ENCODE measurements at places on chromosomes 5 and 9. TPM values are rescaled to one million over a fixed set of nuclear protein-coding genes. Genes with fewer than 3 reads are reported as not detected.

DNA sequence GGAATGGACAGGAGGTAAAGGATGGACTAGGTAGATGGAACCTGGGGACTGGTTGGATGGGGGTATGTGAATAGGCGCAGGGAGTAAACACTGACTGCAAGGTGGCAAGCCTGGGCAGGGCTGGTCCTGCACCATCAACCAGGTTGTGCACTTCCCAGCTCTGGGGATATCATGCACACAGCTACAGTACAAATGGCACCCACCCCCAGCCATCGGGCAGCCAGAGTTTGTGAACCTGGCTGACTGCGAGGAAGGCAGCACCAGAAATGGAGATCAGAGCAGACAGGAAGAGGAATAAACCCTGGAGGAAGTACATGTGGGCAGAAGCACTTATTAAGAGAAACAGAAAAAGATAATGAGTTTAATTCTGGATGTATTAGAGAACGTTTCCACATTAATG is 229.1 kb downstream of the ESM1 start:
- peaks cover 12% of the 10 kb centered on the region for H3K36me3 ChIP-seq
- no peaks in the 10 kb centered on the region for H3K27me3 ChIP-seq
- DNase-seq, result no peak
- peak overlapping the region; percentile 48 for H3K27ac ChIP-seq
- peaks cover 20% of the 10 kb centered on the region for H3K4me1 ChIP-seq
- H3K4me3 ChIP-seq, result no peak overlapping the region

DNA sequence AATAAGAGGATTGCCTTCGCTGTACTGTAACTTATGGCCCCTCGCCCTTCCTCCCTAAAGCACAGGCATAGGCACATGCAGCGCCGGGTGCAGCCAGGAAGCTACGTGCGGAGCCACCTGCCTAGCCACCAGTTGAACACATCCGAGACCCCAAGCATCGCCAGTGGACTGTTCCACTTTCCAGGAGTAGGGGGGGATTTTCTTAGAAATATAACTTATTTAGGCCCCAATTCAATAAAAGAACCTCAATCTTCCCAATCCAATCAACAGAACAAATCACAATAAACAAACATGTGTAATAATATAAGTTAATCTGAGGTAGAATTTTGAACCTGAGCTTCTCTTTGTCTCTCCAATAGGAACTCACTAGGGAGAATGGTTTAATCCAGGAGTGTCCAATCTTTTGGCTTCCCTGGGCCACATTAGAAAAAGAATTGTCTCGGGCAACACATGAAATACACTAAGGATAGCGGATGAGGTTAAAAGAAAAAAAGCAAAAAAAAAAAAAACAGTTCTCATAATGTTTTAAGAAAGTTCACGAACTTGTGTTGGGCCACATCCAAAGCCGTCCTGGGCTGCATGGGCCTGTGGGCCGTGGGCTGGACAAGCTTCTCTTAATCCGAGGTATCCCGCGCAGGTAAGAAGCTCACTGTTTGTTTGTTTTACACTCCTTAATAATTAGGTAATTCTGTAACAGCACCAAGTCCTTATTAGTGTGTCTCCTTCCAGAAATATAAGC is 22.0 kb upstream of the NIPBL start:
- no peaks in the 10 kb centered on the region for H3K4me1 ChIP-seq
- H3K27me3 ChIP-seq, result peaks cover 15% of the 10 kb centered on the region
- no peaks in the 10 kb centered on the region for H3K36me3 ChIP-seq
- H3K27ac ChIP-seq, result no peak overlapping the region

DNA sequence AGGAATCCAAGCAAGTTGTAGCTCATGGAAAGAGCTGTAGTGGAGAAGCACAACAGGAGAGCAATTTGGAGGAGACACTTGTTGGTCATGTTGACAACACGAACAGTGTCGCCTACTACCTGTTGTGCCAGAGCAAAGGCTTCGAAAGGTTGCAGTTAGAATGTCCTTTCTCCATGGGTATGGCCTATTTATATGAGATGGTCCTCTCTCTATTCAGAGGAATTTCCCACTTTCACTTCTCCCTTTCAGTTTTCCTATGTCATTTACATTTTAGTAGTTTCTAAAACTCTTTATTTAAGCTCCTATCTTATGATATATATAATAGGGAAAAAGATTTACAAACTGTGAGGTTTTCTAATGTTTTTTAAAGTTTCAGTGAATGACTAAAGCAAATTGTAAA is at the start of gene IFNB1:
Gene IFNB1, minus strand, starts transcription at position 162 of the 400 bp plus-strand sequence. Its CDS starts 73 bp downstream, at position 89.
- H3K4me3 ChIP-seq, result no peak within 1 kb of the TSS
- peaks cover 7% of the 10 kb centered on the region for H3K36me3 ChIP-seq
- peaks cover 25% of the 10 kb centered on the region for H3K4me1 ChIP-seq
- peak within 1 kb of the TSS; percentile 12 for H3K27ac ChIP-seq
- H3K27me3 ChIP-seq, result peaks cover 10% of the 10 kb centered on the region

- H3K27ac ChIP-seq, result no peak overlapping the region
- no peaks in the 10 kb centered on the region for H3K36me3 ChIP-seq
- H3K27me3 ChIP-seq, result peaks cover 15% of the 10 kb centered on the region
- no peaks in the 10 kb centered on the region for H3K4me1 ChIP-seq
- no peak overlapping the region for H3K4me3 ChIP-seq
Observed at GRCh38 chr9:114238891-114239875, 83.7 kb upstream of the ORM1 start.

DNA sequence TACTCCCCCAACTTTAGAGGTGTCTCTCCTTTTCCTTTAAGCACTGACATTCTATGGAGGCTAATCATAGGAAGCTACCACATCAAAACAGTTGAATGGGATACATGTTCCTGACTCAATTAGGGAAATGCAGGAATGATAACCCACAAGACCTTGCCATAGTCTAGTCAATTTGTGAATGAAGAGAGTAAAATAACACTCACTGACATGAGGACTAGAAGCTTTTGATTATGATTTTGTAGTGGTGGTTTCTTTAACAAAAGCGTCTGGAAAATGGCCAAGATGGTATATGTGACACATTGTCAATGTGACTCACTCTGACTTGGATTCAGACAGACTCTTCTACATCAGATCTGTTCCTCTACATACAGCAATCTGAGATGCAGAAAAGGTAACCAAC is 13.7 kb upstream of the PRELID2 start:
- DNase-seq, result no peak
- H3K27ac ChIP-seq, result no peak overlapping the region
- H3K27me3 ChIP-seq, result peaks cover 3% of the 10 kb centered on the region
- H3K4me1 ChIP-seq, result no peaks in the 10 kb centered on the region
- no peaks in the 10 kb centered on the region for H3K36me3 ChIP-seq
- no peak overlapping the region for H3K4me3 ChIP-seq

- no peak for DNase-seq
- no peak overlapping the region for H3K27ac ChIP-seq
- no peak overlapping the region for H3K4me3 ChIP-seq
- H3K4me1 ChIP-seq, result no peaks in the 10 kb centered on the region
- no peaks in the 10 kb centered on the region for H3K27me3 ChIP-seq
- no peaks in the 10 kb centered on the region for H3K36me3 ChIP-seq
Observed at GRCh38 chr9:2502760-2503159, 118.8 kb upstream of the VLDLR start.

DNA sequence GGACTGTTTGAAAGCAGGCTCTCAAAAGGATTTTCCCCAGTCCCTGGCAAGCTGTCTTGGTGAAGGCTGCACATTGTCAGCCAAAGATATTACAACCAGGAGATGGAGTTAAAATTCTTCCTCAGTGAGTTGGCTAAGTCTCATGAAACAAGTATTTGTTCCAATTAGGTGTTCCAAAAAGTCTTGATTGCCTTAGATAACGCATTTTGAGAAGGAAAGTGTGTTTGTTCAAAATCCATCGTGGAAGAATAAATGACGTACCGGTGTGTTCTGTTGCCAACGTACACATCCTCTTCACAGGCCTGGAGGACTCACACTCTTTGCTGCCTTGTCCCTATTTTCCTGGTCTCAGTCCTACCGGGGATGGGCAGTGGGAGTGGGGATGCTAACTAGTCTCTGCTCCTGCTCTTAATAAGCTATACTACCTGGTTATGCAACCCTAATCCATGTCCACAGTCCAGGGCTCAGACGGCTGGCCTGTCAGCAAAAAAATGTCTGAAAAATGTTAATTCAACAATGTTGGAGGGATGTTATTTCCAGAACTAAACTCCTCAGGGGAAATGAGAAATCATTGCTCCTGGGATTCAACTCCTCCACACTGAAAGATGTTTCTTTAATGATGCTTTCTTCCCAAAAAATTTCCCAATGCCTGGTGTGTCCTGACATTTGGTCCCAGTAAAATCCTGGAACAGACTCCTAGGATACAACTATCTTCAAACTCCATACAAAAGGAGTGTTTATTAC is 175.3 kb upstream of the KLF9 start:
- no peaks in the 10 kb centered on the region for H3K4me1 ChIP-seq
- no peak overlapping the region for H3K4me3 ChIP-seq
- no peaks in the 10 kb centered on the region for H3K36me3 ChIP-seq
- DNase-seq, result no peak
- H3K27me3 ChIP-seq, result peaks cover 5% of the 10 kb centered on the region
- H3K27ac ChIP-seq, result no peak overlapping the region

GRCh38 chr5:149664083-149664482 is 66.0 kb upstream of the PPARGC1B start:
- H3K27ac ChIP-seq, result no peak overlapping the region
- no peak overlapping the region for H3K4me3 ChIP-seq
- no peak for DNase-seq
- H3K36me3 ChIP-seq, result no peaks in the 10 kb centered on the region
- peaks cover 2% of the 10 kb centered on the region for H3K4me1 ChIP-seq

GRCh38 chr5:132456296-132456986 is 34.1 kb downstream of the IRF1 start:
- H3K4me3 ChIP-seq, result peak overlapping the region; percentile 54
- peak; percentile 85 for DNase-seq
- peaks cover 55% of the 10 kb centered on the region for H3K36me3 ChIP-seq
- H3K27me3 ChIP-seq, result no peaks in the 10 kb centered on the region

DNA sequence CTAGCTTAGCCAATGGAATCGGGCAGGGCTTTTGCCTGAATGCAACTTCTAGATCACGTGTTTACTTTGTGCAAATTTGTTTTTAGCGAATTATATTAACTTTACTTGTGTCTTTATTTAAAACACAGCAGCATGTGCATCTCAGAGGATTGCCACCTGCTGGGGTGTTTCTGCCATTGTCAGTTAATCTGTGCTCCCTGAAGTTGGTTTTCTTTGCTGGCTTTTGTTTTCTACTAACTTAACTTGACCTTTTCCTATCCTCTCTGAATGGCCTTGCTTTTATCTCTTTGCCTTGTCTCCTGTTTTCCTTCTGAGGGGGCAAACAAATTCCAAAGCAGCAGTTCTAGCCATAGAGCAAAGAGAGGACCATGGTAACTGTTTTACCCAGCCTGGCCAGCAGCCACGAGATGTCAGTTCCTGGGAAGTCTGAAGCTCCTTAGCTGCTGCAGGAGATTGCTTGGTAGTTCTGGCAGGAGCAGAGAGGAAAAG is 67.6 kb downstream of the ARHGEF28 start:
- H3K36me3 ChIP-seq, result no peaks in the 10 kb centered on the region
- peaks cover 15% of the 10 kb centered on the region for H3K27me3 ChIP-seq
- H3K27ac ChIP-seq, result no peak overlapping the region
- peaks cover 18% of the 10 kb centered on the region for H3K4me1 ChIP-seq
- H3K4me3 ChIP-seq, result no peak overlapping the region

- H3K27me3 ChIP-seq, result no peaks in the 10 kb centered on the region
- no peak overlapping the region for H3K27ac ChIP-seq
- no peak for DNase-seq
- H3K36me3 ChIP-seq, result peaks cover 1% of the 10 kb centered on the region
- H3K4me3 ChIP-seq, result no peak overlapping the region
Observed at GRCh38 chr9:116895961-116896360, 208.9 kb downstream of the TRIM32 start.

DNA sequence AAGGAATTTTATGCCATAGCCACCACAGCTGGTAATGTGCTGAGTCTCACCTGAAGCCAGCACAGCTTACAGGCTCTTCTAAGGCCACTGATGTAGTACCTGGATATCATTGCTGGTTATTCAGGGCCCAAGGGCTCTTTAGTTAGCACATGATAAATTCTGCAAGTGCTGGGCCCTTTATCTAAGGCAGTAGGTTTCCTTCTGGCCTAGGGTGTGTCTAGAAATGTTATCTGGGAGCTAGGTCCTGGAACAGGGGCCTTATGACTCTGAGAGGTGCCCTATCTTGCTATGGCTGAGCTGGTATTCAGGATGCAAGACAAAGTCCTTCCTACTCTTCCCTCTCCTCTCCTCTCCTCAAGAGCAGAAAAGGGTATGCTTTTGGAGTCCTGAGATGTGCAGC is 1424.5 kb upstream of the NUDT12 start:
- no peak for DNase-seq
- no peaks in the 10 kb centered on the region for H3K36me3 ChIP-seq
- H3K4me1 ChIP-seq, result no peaks in the 10 kb centered on the region
- no peaks in the 10 kb centered on the region for H3K27me3 ChIP-seq
- H3K27ac ChIP-seq, result no peak overlapping the region
- no peak overlapping the region for H3K4me3 ChIP-seq

GRCh38 chr9:135146766-135147473 is 59.5 kb downstream of the OLFM1 start:
- H3K4me3 ChIP-seq, result no peak overlapping the region
- H3K27me3 ChIP-seq, result no peaks in the 10 kb centered on the region
- H3K36me3 ChIP-seq, result no peaks in the 10 kb centered on the region
- no peak overlapping the region for H3K27ac ChIP-seq

DNA sequence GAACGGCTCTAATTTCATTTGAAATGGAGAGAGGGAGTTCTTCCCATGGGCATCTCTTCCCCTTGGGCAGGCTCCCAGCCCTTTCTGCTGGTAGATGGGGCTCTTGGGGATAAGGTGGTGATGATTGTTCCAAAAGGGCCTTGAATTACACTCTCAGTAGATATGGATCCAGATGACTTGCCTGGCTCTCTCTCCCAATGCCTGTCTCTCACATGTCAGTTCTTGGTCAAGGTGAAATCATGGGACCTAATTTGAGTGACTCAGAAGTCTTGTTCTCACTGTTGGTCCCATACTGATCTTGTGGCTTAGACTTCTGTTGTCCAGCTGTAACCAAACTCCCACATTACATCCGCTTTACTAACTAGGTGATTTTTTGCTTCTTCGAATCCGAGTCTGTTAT is 317.0 kb upstream of the RFX3 start:
- H3K4me1 ChIP-seq, result no peaks in the 10 kb centered on the region
- no peak for DNase-seq
- H3K27me3 ChIP-seq, result peaks cover 9% of the 10 kb centered on the region

- H3K36me3 ChIP-seq, result no peaks in the 10 kb centered on the region
- H3K27ac ChIP-seq, result no peak overlapping the region
- H3K27me3 ChIP-seq, result peaks cover 7% of the 10 kb centered on the region
- no peaks in the 10 kb centered on the region for H3K4me1 ChIP-seq
- H3K4me3 ChIP-seq, result no peak overlapping the region
- no peak for DNase-seq
Observed at GRCh38 chr5:31680528-31680927, 41.6 kb downstream of the PDZD2 start.

GRCh38 chr5:113321276-113321675 is 113.5 kb downstream of the TSSK1B start:
- no peaks in the 10 kb centered on the region for H3K36me3 ChIP-seq
- H3K4me1 ChIP-seq, result peaks cover 2% of the 10 kb centered on the region
- no peak overlapping the region for H3K27ac ChIP-seq
- no peak overlapping the region for H3K4me3 ChIP-seq
- no peaks in the 10 kb centered on the region for H3K27me3 ChIP-seq

The IGFBPL1 gene
- total RNA-seq, result not detected

The DDX4 gene
- total RNA-seq, result 0.29 TPM

The PHYHD1 gene
- 0.63 TPM for total RNA-seq

The OR1K1 gene
- total RNA-seq, result not detected

The PITX1 gene
- not detected for total RNA-seq

The TMEM215 gene
- not detected for total RNA-seq

The CCDC107 gene
- total RNA-seq, result 29.4 TPM
